ENCODE measurements at places on chromosomes 2 and 18. TPM values are rescaled to one million over a fixed set of nuclear protein-coding genes. Genes with fewer than 3 reads are reported as not detected.

- no peak for DNase-seq
Observed at GRCh38 chr2:232967474-232967873, 45.6 kb downstream of the NGEF start.

- DNase-seq, result no peak
Observed at GRCh38 chr2:54728669-54729120, 5.2 kb downstream of the EML6 start.

DNA sequence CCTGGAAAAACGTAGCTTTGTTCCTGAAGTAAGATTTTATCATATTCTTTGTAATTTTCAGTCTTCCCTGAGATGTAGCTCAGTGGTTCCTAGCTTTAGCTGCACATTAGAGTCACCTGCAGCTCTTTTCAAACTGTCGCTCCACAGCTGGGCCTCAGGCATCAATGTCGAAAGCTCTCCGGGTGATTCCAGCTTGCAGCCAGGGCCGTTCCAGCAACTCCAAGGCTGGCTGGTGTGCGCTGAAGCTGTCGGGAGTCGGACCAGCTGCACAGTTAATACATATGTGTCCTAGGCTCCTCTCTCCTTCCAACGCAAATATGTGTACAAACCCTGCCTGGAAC lies 609 bp upstream of the ZNF2 start:
- DNase-seq, result no peak

PROC gene
- total RNA-seq, result 0.74 TPM

DNA sequence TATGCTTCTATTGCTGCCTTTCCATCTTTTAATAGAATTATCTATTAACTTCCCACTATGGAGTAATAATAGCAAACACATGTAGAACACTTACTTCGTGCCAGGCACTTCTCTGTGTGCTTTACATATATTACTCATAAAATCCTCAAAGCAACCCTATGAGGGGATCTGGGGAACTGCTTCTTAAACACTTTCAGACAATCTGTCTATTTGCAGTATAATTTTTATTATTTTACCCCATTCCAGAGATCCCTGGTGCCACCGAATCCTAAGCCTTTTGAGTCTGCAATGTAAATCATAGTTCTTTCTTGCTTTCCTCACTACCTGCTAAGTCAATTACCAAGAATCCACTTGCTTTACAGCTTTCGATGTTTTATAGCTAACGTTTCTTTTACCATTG lies 25.6 kb upstream of the GCFC2 start:
- no peak for DNase-seq

CPLX4 gene
- not detected for total RNA-seq

DNA sequence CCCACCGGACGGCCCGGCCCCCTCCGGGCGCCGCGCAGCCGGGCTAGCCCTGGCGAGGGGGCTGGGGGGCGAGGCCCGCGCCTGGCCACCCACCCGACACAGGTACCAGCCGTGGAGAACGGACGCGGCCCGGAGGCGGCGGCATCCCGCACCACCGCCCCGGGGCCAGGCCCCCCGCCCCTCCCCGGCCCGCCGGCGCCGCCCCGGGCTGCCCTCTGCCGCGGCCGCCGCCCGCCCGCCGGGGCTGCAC lies 405 bp downstream of the SOS1 start:
- DNase-seq, result no peak

C2orf92 gene
- total RNA-seq, result 11.2 TPM

Data from urinary bladder (tissue), 4 donors.